Ascending aorta (tissue), 2 donors: ENCODE measurements at places on chromosomes 11 and 22. TPM values are rescaled to one million over a fixed set of nuclear protein-coding genes. Genes with fewer than 3 reads are reported as not detected.

The PANX3 gene
- total RNA-seq, result not detected

The MS4A15 gene
- total RNA-seq, result not detected

The SLC22A9 gene
- total RNA-seq, result not detected

The PKNOX2 gene
- 12.1 TPM for total RNA-seq

The SLN gene
- not detected for total RNA-seq

The ASCL3 gene
- total RNA-seq, result not detected
